ENCODE measurements at places on chromosomes 4 and X. TPM values are rescaled to one million over a fixed set of nuclear protein-coding genes. Genes with fewer than 3 reads are reported as not detected.

Gene ENAM
- 0.45 TPM for total RNA-seq

- no peak for DNase-seq
Observed at GRCh38 chr4:147327322-147327721, 153.6 kb upstream of the EDNRA start.

- DNase-seq = no peak
Observed at GRCh38 chrX:124030520-124030919, 69.0 kb downstream of the STAG2 start.

DNA sequence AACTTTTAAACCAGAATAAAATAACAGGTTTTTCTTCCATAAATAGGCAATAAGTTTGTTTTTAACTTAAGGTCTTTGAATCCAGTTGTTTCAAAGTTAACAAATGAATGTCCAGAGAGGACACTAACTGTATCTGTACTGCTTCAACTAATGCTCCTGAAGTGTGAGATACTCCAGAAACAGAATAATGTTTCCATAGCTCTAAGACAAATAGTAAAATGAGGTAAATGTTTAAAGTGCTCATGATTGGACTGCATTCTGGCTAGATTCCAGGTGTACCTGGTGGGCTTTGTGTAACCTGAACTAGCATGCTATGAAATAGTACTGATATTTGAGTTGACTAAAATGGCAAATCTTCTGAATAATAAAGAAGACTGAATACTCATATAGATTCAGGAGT is 51.7 kb downstream of the METTL14 start:
- no peak for DNase-seq

GRCh38 chr4:158599150-158599549 is 72.5 kb downstream of the C4orf46 start:
- DNase-seq = no peak

GRCh38 chr4:108030332-108030731 is 40.6 kb downstream of the HADH start:
- DNase-seq = no peak

Gene PCYT1B
- total RNA-seq = not detected

DNA sequence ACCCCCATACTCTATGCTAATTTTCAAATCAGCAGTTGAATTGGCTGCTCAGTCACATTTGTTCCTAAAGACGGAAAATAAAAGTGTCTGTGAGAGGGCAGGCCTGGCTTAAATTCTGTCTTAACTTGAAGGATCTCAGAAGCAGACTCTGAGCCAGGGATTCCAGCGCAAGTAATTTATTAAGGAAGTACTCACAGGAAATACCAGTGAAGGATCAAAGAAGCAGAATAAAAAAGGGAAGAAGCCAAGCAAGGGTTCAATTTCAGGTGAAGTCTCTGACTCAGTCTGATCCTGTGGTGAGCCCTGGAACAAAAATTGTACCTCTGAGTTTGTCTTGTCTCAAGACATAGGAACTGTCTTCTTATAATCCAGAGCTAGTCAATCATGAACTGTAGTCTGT is 52.2 kb downstream of the IL1RAPL1 start:
- DNase-seq = peak; percentile 6

Gene TRMT44
- total RNA-seq = 9.9 TPM

DNA sequence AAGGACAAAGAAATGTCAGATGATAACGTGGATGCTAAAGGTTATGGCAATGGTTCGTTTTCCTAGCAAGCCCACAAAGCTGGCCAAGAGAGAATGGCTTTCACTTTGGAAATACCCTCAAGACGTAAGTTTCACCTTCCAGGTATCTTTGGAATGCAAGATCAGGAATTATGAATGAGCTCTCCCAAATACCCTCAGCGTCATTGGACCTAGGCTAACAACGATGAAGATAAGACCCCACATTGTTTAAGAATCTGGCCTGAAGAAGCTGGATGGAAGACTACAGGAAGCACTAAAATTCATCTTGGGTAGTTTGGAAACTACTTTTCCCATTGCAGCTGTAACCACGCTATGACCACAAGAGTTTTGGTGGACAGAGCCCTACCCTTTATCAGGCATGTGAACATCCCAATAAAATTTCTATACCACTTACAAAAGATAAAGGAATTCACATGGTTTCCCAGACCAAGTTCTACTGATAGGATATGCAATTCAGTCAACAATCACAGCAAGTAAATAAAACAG is 111.9 kb downstream of the KDR start:
- no peak for DNase-seq

DNA sequence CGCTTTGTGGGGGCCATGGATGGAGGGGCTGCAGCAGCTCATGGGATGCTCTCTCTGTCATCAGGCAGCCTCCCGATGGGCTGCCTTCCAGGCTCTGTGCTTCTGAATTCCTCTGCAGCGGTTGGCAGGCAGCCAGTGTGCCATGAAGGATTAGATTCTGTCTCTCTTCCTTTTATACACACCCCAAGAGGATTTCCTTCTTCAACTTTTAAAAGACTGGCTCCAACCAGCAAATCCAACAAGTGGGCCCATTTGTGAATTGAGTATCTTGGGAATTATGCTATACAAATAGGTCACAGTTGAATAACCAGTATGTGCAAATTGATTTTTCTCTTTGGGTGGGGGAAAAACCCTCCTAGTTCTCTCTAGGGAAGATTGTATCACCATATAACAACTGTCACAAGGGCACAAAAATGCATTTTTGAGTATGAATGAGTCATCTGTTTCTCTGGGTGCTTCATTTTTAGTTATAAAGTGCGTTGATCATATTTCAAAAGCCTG is 96.8 kb upstream of the FAT1 start:
- DNase-seq = peak; percentile 82

Gene TLR6
- total RNA-seq = 3.3 TPM

- no peak for DNase-seq
Observed at GRCh38 chrX:72037601-72038000, 94.1 kb downstream of the RTL5 start.
